NB4 (cell line): ENCODE measurements at places on chromosomes 7 and 10.

DNA sequence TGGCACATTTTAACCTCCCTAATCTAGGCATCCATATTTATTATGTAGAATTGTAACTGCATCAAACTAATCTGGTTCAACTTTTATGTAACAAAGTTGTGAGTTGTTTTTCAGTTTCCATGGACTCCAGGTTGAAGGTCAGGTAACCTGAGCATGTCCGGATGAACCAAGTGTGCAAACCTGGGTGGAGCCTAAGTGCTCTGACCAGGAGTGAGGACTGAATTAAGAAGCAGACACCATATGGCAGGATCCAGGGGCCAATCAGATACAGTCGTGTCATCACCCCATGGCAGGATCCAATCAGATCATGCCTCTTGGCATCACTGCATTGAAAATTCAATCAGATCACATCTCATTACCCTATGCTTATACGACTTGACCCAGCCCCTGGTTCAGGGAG is 41.2 kb upstream of the PHYHIPL start:
- DNase-seq = no peak

GRCh38 chr7:70406186-70406949 is 725.6 kb upstream of the GALNT17 start:
- DNase-seq = no peak

GRCh38 chr10:68165643-68166042 is 56.4 kb downstream of the MYPN start:
- DNase-seq = no peak

DNA sequence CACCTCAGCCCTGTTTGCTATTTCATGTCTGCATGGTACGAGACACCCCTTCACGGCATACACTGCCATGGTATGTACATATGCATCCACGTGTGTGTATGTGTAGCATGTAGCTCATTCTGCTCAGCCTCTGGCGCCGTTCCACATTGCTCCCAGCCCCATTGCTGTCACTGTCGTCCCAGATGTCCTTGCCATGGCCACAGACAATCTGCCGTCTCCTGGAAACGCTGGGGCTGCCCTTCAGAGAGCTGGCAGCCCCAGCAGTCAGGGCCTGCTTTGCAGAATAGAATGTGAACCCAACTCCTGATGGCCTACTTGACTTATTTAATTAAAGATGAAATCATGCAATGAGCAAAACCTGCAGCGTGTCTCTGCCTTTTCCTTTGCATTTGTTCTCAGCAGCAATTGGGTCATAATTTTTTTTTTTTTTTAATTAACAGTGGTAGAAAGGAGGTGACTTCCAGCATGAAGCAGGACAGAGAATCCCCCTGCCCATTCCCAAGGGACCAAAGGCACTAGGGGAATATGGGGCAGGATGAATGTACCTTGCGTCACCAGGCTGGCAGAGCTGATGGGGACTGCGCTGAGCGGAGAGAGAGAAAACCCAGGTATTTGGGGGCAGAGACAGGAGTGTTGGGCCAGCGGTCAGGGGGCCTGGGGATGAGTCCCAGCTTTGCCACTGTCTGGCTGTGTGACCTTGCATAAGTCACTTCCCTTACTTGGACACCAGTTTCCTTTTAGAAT is 49.2 kb downstream of the CHST3 start:
- no peak for DNase-seq

- DNase-seq = no peak
These were observed 111.8 kb downstream of the EGFR start for GRCh38 chr7:55130395-55131141.

DNA sequence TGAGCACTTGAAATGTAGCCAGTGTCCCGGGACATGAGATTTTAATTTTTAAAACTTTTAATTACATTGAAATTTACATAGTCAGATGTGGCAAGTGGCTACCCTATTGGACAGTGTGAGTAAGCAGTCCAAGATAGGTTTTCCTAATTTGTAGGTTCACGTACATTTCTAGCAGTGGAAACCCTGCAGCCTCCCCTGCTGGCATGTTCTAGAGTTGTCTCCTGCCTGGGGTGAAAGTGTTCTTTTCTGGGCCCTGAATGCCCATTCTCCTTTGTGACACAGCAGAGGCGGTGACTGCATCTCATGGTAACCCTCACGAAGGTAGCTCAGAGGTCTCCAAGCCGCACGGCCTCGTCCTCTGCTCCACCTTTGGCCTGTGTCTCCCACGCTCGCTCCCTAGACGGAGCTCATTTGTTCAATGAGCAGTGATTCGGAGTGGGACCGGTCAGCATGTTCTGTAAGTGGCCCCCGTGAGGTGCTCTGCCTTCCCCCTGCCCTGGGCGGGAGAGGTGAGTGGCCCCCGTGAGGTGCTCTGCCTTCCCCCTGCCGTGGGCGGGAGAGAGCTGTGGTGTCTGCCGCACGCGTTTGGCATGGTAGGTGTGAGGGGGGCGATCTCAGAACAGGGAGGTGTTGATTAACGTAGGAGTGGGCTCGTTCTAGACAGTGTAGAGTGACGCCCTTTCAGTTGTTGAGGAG is 18.0 kb downstream of the WDR37 start:
- peak; percentile 17 for DNase-seq

DNA sequence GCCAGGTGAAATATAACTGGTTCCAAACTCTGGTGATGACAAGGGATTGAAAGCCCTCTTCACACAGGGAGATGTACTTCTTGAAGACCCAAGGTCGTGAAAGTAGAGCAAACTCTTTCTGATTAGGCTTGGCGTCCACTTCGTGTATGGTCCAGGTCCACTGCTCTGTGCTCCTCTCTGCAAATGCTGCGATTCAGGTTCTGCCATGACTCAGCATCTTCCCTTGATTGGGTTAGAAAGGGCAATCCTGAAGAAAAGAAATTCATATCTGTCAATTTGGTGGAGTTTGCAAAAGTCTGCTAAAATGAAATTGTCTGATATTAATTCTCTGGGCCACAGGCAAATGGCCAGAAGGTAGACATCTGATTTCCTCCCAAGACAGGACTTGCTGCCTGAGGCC is 431.4 kb downstream of the ACTR3B start:
- DNase-seq = no peak

DNA sequence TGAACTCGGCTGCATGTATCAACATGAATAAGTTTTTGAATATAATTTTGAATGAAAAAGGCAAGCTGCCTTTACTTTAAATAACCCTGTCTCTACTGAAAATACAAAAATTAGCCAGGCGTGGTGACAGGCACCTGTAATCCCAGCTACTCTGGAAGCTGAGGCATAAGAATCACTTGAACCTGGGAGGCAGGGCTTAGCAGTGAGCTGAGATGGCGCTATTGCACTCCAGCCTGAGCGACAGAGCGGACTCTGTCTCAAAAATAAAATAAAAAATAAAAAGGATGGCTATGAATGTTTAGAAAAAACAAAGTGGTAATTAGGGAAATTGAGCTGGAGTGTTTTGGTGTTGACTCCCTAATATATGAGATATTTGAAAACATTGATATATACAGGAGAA is 133.3 kb downstream of the PHTF2 start:
- no peak for DNase-seq

GRCh38 chr10:7432884-7433726 is 22.3 kb upstream of the SFMBT2 start:
- no peak for DNase-seq

DNA sequence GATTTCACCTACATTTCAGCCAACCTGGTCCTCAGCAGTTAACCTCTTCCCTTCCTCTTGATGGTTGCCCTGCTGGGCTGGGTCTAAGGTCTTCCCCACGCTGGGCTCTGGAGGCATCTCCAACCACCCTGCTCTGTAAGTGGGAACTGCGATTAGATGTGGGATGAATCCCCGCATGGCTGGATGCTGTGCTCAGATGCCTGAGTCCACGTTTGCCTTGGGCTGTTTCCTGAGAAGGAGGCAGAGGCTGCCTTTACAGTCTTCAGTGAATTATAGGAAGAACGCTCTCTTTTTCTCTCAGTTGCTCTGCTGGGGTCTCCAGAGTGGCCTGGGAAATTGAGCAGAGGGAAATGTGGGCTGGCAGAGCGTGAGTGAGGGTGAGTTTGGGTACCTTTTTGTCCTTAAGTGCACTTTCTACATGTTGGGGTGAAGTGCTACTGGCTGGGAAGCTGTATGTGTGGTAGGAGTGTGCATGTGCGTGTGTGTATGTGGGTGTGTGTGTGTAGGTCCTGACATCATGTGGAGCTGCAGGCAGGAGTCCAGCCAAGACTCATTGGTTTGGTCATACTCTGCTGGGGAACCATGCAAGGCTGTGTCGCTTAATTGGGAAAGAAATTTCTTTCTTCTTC is 1.5 kb downstream of the GIMAP8 start:
- peak; percentile 12 for DNase-seq

DNA sequence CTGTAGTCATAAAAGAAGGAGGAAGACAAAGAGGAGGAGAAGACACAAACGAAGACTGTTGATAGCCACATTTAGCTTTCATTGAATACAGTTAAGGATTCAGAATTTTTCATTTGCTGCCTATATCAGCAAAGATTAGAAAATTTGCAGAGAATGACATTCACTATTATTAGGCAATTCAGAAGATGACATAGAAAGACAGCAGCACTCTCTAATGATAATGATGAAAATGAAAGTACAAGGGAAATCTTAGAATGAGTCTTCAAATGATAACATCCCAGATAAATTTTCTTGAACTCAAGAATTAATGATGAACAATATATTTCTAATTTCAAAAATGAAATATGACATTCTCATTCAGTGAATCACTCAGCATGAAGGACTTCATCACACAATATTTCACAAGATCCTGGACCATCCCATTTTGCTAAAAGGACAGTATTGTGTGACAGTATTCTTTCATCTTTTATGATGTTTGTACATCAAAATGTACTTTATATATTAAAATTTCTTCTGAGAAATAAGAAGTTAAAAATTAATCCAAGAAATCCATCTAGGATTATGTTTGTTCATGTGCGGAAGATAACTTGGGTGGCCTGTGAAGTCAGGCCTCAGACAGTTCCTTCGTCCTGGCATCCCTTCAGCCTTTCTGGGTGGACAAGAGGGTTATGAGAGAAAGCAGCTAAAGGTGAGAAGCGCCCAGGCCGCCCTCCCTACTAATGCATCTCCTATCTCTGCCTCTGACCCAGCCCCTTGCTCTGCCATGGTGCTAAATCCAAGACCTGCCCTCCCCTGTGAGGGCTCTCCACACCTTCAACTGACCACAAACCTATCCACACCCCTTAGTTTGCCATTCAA is 47.4 kb upstream of the CAMK2B start:
- no peak for DNase-seq

- DNase-seq = no peak
These were observed 715 bp upstream of the PANK1 start for GRCh38 chr10:89645742-89646172.

DNA sequence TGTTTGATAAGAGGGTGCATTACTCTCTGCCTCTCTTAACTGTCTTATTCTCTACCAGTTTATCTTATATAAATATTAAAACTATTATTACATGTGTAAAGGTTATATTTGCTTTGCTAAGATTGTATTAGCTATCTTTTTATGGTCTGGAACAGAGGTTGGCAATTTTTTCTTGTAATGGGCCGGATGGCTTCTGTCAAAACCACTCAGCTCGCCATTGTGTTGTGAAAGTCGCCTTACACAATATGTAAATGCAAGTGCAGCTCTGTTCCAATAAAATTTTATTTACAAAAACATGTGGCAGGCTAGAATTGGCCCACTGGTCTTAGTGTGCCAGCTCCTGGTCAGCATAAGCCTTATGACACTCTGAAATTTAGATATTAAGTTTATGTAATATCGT is 185.8 kb downstream of the SDK1 start:
- peak; percentile 13 for DNase-seq

- peak; percentile 26 for DNase-seq
These were observed 538.5 kb downstream of the SUGCT start for GRCh38 chr7:40673285-40673684.

DNA sequence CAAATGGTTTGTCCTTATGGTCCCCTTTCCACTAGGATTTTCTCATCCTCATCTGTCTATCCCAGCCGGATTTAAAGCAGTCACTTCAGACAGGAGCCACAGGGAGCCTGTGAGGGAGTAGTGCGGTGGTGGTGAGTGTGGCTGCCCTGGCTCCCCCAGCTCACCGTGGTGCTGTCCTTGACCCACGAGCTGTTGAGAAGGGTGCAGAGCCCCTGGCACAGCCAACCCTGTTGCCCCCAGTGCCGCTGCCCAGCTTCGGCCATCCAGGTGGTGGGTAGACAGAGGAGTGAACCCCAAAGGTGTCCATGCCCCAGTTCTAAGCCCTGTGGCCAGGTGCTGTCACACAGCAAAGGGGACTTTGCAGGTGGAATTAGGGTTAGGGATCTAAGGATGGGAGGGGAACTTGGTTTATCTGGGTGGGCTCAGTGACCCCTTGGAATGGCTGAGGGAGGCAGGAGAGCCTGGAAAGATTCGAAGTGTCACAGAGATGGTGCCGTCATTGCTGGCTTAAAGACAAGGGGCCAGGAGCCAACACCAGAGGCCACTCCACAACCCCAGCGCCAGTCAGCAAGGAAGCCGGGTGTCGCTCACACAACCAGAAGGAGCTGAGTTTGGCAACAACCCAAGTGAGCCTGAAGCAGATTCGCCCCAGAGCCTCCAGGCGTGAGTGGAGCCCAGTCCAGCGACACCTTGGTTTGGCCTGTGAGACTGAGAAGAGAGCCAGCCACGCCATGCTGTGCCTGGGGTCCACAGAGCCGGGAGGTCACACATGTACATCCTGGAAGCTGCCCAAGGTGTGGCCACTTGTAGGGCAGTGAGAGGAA is 142.4 kb downstream of the ADCY1 start:
- DNase-seq = no peak

- no peak for DNase-seq
These were observed 275.8 kb upstream of the LYZL1 start for GRCh38 chr10:29012926-29013554.
